ENCODE measurements at places on chromosomes 16 and 17.

DNA sequence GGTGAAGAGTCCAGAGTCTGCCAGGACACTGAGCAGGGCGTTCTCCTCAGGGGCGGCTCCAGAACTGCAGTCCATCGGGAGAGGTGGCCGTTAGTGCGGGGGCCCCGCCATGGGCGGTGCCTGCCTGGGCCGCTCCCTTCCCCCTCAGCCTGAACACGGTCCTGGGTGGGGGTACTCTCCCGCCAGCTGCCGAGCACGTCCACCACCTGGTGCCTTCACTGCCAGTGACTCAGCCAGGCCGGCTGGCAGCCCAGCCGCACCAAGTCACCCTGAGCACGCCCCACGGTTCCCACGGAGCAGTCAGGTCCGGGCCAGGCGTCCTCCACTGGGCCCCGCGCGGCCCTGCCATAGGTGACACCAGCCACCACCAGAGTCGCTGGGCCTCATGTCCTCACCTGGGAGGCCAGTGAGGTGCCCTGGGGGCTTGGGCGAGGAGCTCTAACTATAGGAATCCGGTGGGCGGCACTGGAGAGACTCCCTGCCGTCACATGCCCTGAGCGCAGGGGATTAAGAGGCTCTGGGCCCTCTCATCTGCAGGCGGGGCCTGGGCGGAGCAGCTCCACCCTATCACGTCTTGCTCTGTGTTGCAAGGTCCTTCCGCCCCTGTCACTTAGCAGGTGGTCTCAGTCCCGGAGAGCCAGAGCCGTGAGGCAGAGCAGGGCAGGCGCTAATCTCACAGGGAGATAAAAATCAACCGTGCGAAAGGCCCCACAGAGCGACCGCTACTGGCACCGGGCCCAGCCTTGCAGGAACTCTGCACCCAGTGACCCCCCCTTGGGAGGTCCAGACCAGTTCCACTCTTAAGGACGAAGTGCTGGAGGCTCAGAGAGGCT, 14.3 kb downstream of the PIEZO1 start:
- peak; percentile 54 for DNase-seq

GRCh38 chr17:42647778-42648177, 11.3 kb upstream of the TUBG2 start:
- no peak for DNase-seq

- no peak for DNase-seq
Observed at GRCh38 chr16:21652453-21652852, at the start of gene IGSF6. Gene IGSF6, minus strand, starts transcription at chr16:21652608. Its CDS starts 10 bp downstream, at chr16:21652598.

GRCh38 chr17:21196126-21196525, 17.8 kb downstream of the TMEM11 start:
- no peak for DNase-seq

DNA sequence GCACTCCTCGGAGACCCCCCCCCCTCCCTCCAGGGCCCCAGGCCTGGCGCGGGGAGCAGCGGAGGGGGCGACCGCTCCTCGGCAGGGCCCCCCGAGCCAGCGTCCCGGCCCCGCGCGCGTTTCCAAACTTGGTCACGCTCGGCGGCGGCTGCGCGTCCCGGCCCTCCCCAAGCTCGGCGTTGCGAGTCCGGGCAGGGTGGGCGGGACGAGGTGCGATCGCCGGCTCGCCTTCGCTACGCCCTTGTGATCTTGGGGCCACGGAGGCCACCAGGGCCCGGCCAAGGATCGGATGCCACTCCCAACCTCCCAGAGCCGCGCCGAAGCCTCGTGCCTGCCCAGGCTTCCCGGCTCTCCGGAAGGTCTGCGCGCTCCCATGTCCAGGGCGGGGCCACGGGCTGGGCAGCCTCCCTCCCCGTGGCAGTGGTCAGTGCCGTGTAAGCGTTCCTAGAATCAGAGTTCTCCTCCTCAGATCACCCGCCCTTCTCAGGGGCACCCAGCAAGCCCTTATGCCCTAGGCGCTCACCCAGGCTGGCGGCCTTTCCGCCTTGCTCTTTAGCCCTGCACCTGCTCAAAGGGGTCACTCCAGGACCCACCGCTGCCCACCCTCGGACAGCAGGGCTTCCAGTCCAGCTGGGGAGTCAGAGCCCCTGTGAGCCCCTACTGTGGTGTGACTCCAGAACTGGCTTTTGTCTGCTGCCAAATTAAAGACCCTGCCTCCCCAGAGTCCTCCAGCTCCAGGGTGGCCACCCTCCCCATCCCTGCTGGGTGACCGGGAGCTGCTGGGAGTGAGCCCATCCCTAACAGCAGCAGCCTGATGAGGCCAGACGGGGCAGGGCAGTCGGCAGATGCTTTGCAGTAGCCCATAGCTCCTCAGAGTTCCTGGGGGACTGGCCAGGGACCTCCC, 12.2 kb upstream of the MRPS23 start:
- DNase-seq, result peak; percentile 51

- DNase-seq, result no peak
Observed at GRCh38 chr17:63476854-63477479, at the start of gene ACE. Gene ACE, plus strand, starts transcription at chr17:63477061. Its CDS starts 34 bp downstream, at chr17:63477095.

DNA sequence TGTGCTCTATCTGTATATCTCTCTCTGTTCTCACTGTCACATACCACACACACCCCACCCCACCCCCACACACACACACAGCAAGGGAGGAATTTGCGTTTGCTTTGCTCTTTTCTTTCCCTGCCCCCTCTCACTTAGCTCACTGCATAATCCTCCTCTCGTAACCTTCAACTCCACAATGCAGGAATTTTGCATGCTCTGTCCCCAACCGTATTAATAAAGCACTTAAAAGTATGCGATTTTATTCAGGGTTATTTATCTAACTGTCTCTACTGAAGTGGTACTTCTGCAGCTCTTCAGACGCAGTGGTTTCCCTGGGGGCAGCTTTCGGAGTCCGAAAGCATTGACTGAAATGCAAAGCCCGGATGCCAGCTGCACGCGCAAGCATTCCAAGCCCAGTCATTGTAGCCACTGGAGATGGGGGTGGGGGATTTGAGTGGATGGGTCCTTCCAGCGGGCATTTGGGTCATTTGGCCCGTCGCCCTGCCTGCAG, 105.4 kb upstream of the RBFOX1 start:
- no peak for DNase-seq

GRCh38 chr17:79819085-79819484, 20.2 kb downstream of the CBX4 start:
- no peak for DNase-seq

GRCh38 chr17:51997723-51998122, 160.8 kb downstream of the CA10 start:
- no peak for DNase-seq

- DNase-seq, result peak; percentile 97
Observed at GRCh38 chr16:69726313-69727060, at the start of gene NQO1. Gene NQO1, minus strand, starts transcription at chr16:69726560. Its CDS starts 121 bp downstream, at chr16:69726439.

GRCh38 chr17:46264456-46265198, 30.3 kb upstream of the LRRC37A start:
- DNase-seq, result peak; percentile 57

DNA sequence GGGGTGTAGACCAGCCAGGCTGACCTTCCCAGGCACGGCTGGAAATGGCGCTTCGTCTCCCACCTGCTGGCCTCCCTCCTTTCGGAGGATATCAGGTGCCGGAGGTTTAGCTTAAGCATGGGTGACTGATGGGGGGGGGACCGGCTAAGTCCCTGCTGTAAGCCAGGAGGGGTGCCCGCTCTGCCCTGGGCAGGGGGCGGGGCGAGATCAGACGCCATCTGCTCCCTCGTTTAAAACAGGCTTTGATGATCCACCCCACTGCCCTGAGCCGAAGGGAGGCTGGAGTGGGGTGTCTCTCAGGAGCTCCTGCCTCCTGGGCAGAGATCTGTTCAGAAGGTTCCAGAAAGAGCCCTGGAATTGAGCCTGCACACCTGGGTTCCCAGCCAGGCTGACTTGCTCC, 26.0 kb downstream of the C16orf74 start:
- DNase-seq, result no peak

GRCh38 chr16:64693946-64694345, 427.9 kb downstream of the CDH11 start:
- DNase-seq, result peak; percentile 3

GRCh38 chr16:27920391-27920891, 143.1 kb downstream of the GSG1L start:
- DNase-seq, result no peak

- no peak for DNase-seq
Observed at GRCh38 chr17:82702231-82702927, 3.9 kb upstream of the RAB40B start.

GRCh38 chr17:83195330-83196023, 116.1 kb downstream of the METRNL start:
- DNase-seq, result peak; percentile 73

- no peak for DNase-seq
Observed at GRCh38 chr17:30005709-30006320, 64.4 kb downstream of the EFCAB5 start.

All from fibroblast of mammary gland (primary cell).